Cerebellar nuclear complex (tissue), 1 donor: ENCODE measurements at places on chromosomes 1 and 21.

GRCh38 chr1:145716641-145717345, 2.5 kb upstream of the CD160 start:
- DNase-seq: no peak

DNA sequence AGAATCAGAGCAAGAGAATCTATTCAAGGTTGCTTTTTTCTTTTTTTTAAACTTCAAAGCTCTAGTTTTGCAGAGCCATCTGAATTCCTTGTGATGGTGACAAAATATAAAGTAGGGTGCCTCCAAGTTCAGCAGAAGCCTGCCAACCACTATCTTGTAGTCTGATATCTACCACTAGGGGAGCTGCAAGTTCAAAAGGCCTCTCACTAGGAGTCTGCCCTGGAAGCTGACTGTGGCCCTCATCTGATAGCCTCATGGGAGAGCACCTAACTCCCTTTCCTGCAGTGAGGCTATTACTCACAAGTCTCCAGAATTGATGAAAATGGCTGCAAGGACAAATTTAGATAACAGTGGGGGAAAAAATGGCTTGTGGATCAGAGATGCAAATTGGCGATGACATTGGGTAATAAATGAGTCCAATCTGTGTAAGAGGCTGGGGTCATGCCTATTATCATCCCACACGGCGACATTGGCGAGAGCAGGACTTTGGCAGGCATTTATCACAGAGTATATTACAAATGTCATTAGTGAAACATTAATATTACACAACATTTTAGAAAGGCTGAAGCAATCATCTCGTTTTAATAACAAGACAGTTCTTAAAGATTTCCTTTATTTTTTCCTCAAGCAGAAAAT, 10.7 kb upstream of the ZP4 start:
- DNase-seq: no peak

GRCh38 chr1:47918257-47918867, 78.8 kb downstream of the TRABD2B start:
- no peak for DNase-seq

GRCh38 chr1:74611887-74612286, 61.7 kb downstream of the ERICH3 start:
- no peak for DNase-seq

- no peak for DNase-seq
These were observed 38.0 kb upstream of the COL18A1 start for GRCh38 chr21:45366931-45367401.

GRCh38 chr1:224521904-224522734, 87.5 kb upstream of the WDR26 start:
- DNase-seq: no peak

- no peak for DNase-seq
These were observed 157.3 kb downstream of the KCNJ6 start for GRCh38 chr21:37758982-37759381.

DNA sequence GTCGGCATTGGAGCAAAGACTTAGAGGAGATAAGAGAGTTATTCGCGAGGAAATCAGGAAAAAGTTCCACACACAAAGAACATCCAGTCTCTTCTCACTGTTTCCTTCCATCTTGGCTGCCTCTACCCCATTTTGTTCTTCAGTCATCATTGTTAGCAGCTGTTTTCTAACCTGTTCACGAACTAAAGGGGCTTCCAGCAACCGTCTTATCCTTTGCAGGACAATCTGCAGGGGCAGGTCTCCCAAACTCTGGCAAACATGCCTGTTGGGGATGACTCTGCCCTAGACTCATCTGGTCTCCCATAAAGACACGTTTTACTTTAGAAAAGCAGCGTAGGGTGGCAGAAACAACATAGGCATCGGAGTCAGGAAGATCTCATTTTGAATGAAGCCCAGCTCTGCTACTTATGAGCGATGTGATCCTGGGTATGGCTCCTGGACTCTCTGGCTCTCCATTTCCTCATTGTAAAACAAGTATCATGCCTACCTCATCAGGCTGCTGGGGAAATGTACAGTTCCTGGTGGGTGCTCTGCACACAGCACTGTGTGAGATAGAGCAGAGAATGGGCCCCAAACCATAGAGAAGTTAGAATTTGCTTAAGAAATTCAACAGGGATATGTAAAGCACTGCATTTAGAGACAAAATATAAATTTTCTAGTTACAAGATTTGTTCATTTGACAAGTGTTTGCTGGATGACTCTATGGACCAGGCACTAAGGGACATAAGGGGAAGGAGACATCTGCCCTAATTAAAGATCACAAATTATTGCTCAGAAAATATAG, 59.7 kb downstream of the MEF2D start:
- DNase-seq: no peak

- DNase-seq: no peak
These were observed 141.7 kb upstream of the EDN2 start for GRCh38 chr1:41626146-41626545.

DNA sequence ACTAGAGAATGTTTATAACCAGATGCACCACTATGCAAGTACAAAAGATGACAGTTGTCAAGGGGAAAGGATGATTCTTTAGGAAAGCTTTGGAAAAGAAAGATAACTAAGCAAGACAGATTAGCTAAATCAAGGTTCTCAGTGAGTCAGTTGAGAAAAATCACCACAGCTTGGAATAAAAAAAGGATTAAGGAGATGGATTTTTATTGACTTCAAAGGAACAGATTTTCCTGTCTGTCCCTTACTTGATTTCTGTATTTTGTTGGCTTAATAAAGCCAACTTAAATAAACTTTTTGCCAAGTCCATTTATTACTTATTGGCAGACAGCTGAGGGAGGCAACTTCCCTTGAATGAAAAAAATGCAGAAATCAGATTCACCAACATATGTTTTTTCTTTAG, 93.9 kb downstream of the NR5A2 start:
- no peak for DNase-seq

GRCh38 chr1:34685225-34685624, 69.6 kb upstream of the GJB5 start:
- no peak for DNase-seq
